CMK (cell line): ENCODE measurements at places on chromosomes 1 and 21.

GRCh38 chr1:147628441-147628840 lies 41.9 kb downstream of the ACP6 start:
- DNase-seq = no peak

DNA sequence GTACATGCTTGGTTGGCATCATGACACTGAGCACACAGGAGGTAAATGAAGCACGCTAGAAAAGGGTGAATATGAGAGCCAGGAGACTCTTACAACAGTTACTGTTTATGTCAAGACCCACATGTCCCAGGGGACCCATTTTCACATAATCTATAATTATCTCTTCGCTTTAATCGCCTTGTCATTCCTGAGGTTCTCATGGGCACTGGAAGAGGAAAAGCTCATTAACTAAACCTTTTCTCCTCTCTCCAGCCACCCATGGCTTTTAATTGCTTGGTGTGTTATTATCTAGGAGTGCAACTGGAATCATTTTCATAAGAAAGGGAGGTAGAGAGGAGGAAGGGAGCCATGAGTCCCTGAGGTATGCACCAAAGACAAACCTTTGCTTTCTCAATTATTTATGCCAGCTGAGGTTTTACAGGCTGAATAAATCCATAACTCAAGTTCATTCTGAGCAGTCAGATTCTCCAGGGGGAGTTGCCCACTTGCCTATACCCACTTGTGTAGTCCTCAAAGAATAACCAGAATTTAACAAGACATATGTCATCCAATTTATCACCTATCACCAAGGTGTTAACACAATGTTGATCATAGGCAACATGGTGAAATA lies 77.4 kb downstream of the ACBD6 start:
- DNase-seq = no peak

DNA sequence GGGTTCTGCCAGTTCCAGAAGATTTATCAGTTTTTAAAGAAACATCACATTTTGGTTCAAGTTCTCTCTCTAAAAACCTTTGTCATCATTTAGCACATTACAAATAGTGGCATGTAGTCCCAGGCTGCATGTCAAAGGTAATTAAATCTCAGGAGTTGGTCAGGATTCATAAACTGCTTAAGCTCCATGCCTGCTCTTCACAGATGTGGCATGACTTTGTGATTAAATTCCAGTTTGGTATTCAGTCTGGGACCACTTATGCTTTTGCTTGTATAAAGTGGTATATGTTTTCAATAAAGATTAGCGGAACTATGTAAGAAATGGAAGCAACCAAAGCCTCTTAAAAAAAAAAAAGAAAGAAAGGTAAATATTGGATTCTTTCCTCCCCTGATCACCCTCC lies 408.0 kb downstream of the DISC1 start:
- DNase-seq = no peak

DNA sequence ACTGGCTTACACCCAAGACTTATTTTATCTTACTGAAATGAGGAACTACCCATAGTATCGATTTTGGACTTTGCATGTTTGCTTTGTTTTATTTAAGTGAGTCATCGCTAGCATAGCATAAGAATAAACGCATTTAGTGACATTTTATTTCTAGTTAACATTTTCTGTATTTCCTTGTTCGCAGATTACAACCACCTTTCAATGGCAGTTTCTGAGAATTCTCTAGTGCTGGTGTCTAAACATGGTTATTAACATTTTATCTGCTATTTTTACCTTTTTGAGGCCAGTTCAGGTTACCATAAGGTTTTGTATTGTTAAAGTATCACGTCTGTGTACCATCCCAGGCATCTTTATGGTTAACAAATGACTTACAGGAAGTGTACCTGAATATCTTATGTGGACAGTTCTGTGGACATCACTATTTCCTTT lies 24.5 kb downstream of the EEIG2 start:
- DNase-seq = no peak

GRCh38 chr1:67683766-67684525 lies 1.1 kb upstream of the GADD45A start:
- no peak for DNase-seq

DNA sequence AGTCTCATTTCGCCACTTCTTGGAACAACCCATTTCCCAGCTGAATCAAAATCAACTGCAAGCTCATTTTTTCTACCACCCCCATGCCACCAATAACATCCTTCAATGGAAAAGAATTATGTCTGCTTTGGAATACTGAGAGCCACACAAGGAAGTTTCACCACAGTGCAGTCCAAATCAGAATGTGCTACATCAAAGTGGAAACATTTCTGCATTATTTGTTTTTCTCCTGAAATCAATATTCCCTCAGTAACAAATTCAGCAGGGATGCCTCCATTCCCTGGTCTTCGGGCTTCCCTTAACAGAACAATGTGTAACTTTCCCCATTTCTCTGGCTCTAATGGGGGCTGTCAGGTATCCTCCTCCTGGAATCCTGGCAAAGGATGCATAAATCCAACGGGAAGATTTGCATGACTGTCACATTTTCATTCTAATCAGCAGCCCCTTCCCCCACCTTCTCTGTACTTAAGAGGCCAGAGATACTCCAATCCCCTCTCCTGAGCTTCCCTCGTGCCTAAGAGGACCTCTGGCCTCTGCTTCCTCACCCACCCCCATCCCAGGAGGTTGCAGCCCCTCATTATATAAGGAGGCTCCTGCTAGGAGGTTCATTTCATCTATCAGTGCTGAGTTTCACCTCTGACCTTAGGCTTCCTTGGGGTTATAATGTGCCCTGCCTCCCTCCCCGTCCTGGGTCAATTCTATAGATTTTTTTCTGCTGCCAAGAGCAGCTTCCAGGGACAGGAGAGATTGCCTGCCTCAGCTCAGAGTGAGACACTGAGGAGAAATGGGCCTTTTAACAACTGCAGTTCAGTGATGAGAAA lies 201.1 kb downstream of the OMA1 start:
- DNase-seq = no peak

GRCh38 chr1:1020000-1020404 lies at the start of gene AGRN:
AGRN (plus strand) TSS chr1:1020120; CDS start chr1:1020173, 53 bp downstream.
- no peak for DNase-seq

- no peak for DNase-seq
Observed at GRCh38 chr1:174519844-174520243, 72.1 kb downstream of the GPR52 start.

GRCh38 chr1:31897526-31898100 lies 40.6 kb downstream of the PTP4A2 start:
- DNase-seq = no peak

GRCh38 chr1:184965944-184966860 lies 8.1 kb downstream of the NIBAN1 start:
- DNase-seq = no peak
